ENCODE measurements at places on chromosomes 5 and 9.

GRCh38 chr9:18396102-18396728 is 77.7 kb upstream of the ADAMTSL1 start:
- no peak for DNase-seq

- no peak for DNase-seq
These were observed 9.3 kb upstream of the TRIM14 start for GRCh38 chr9:98128316-98128715.

- DNase-seq, result no peak
These were observed 200.9 kb upstream of the PAPPA start for GRCh38 chr9:115952430-115953292.

DNA sequence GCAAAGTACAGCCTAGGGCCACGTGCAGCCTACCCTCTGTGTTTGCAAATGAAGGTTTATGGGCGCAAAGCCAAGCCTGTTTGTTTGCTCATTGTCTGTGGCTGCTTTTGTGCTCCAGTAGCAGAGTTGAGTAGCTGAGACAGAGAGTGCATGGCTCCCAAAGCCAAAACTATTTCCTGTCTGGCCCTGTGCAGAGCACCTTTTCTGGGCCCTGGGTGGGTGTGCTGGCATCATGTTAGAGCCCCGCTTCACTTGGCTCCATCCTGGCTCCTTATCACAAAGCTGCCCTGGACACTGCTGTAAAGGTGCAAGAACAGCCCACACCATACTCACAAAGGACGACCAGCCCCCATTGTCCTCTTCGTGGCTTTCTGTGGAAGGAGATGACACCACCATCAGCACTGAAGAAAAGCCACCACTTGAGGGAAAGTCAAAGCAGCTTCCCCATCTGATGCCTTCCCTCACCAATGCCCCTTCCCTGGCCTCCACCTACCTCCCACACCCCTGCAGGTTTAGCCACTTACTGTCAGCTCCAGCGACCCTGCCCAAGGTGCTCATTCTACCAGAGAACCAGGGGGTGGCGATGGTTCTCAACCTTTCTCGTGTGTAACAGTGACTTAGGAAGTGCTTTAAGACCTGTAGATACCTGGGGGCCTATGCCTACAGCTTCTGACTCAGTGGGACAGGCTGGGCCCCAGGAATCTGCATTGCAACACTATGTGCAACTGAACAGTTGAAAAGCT is 23.4 kb downstream of the LCP2 start:
- DNase-seq, result no peak

- DNase-seq, result no peak
These were observed 136.9 kb upstream of the KLF9 start for GRCh38 chr9:70551396-70551795.

DNA sequence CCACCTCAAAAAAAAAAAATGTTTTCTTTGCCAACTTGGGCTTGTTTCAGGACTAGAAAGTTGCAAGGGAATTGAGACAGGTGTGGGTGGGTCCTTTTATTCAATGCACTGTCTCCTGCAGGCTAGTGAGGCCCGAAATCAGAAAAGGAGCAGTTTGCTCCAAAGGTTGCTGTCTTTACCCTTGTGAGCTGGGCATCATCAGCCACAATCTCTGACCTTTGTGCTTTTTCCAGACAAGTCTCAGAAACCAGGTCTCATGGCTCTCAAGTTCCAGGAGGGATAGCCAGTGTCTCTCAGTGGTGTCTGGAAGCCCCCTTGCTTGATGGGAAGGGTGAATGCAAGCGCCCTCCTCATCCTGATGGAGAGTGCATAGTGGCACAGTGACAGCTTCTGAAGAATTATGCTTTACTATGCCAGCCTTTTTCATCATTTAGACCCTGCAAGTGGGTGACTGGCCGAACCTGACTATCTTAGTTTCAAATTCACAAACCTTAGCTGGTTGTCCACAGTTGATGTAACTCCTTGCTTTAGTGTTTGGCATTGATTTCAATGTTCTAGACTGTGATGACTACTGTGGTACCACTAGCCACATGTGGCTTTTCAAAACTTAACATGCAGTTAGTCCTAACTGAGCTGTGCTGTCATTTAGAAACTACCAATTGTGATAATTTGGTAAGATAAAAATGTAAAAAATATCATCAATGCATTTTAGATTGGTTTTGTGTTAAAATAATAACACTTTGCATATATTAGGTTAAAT is 468.6 kb downstream of the GADD45G start:
- DNase-seq, result no peak

DNA sequence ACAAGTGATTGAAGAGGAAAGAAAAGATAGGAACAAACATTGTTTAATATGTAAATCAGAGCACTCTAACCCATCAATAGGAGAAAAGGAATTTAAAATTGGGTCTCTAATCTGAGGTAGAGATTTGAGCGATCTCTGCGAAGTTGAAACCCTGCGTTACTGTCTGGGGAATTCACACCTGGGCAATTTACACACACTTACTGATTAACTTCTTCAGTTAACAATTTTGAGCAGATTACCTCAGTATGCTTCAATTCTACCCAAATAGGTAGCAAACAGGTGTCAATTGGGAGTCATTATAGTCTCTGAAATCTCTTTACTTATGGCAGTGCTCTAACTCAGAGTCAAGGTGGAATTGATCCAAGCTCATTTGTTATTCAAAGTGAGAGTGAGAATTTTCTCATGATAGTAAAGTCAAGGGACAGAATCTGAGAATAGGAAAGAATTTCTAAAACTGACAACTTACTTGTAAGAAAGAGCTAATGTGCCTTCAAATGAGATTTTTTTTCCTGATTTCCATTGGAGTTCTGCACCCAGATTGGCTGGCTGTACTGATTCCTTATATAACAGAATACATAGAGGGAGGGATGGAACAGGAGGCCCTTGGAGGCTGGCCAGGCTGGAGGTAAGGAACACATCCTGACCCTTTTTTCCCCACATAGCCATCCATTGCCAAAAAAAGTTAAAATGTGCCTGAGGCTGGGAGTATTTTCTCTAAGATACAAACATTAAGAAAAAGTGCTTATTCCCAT is 27.1 kb upstream of the IFNA14 start:
- DNase-seq, result no peak

- no peak for DNase-seq
These were observed 44.0 kb downstream of the OTULIN start for GRCh38 chr5:14708551-14708950.

DNA sequence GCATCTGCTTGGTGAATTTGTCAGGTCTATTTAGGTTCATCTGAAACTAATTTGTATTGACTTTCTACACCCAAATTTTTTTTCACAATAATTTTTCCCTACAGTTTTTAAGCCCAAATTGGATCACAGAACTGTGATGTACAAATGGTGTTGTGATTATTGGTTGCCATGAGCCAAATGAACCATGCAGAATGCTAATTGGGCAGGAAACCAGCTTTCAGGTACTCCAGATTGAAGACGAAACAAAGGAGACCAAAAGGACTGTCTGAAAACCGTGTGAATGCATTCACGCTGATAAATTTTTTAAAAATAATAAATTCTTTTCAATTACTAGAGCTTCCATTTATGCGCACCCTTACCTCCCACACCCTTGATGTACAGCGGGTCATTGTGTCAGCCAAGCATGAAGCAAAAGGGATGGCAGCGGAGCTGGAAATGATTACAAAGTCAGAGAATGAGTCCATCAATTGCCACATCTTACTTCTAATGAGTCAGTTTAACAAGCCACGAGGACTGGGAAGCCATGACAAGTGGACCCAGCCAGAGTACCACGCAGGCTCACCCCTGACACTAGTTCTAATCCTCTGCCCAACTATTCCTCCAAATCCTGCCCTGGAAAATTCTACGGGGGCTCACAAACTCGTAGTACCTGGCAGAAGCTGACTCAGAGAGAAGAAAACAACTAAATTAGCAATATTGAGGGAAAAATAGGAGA is 66.5 kb downstream of the SEMA6A start:
- DNase-seq, result no peak

GRCh38 chr5:150579462-150580400 is 60.7 kb upstream of the SYNPO start:
- no peak for DNase-seq

- no peak for DNase-seq
These were observed 29.1 kb downstream of the GFPT2 start for GRCh38 chr5:180323941-180324600.

DNA sequence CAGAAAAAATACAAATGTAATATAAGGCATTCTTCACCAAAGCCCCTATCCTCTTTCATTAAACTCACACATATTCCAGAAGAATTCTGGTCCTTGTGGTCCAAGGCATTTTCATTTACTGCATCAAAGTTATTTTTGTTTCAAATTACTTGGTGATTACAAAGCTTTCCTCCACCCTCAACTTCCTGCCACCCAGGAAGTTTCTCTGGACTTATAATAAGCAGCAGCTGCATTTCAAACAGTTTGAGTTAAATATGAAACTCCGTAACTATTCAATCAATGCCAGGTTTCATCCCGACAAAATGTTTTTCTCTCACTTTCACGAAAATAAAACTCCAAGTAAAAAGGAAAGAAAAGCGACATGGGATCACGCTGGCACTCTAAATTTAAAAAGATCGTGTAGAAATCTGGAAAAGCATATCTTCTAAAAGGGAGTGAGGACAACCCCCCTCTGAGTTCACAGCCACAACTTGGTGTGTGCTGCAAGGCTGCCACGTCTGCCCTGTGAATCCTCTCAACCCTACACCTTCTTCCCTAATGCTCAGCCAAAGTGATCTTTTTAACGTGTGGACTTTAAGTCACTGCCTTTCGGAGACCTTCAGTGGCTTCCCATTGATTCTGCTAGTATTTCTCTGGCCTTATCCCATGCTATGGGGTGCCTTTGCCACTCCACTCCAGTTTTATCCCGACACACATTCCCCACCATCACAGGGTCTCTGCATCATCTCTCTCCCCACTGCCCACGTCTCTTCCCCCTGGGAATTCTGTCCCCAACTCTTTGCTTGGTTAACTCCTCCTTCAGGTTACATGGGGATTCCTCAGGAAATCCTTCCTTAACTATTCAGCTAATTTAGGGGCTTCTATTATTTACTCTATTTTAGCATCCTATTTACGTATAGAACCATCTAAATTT is 91.1 kb upstream of the CER1 start:
- DNase-seq, result no peak

GRCh38 chr5:91403438-91403837 is 20.3 kb upstream of the ARRDC3 start:
- DNase-seq, result no peak

- DNase-seq, result no peak
These were observed 48.8 kb downstream of the FAM81B start for GRCh38 chr5:95439801-95440493.

- no peak for DNase-seq
These were observed 109.0 kb downstream of the ATP10B start for GRCh38 chr5:160743027-160743426.

DNA sequence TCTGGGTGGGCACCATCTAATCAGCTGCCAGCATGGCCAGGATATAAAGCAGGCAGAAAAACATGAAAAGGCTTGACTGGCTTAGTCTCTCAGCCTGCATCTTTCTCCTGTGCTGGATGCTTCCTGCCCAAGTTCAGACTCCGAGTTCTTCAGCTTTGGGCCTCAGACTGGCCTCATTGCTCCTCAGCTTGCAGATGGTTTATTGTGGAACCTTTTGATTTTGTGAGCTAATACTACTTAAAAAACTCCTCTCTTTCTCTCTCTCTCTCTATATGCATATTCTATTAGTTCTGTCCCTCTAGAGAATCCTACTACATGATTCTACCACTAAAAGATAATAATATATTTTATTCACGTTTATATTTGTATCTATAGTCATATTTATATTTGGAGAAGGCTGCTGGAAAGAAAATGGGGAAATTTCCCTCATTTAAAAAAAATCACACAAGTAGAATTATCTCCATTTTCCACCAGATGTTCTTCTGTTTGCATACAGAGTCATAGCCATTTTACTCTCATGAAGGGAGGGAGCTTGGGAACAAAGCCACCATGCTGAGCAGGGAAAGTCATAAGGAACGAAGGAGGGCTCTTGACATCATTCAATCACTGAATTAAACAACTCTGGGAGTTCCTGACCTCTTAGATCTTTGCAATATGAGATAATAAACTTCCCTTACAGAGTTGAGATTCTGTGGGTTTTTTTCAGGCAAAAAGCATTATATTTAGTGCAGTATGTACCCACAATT is 1137.4 kb upstream of the CDH18 start:
- peak; percentile 3 for DNase-seq

GRCh38 chr9:109923806-109924205 is 143.8 kb downstream of the PALM2AKAP2 start:
- DNase-seq, result no peak

DNA sequence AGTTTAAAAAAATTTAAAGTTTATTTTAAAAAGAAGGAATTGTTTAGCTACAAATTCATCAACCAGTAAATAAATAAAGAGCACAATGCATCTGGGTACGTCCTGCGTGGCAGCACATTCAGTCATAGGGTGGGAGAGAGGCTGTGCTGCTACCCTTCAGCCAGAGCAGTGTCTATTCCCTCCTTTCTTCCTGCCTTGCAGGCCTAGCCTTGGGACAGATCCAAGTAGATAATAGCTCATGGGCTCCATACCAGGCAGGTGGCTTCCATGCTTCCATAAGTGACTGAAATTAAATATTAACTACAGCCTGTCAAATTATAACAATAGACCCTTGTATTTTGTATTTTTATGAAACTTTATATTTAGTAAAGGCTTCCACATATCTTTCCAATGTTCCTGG is 408.3 kb upstream of the RGMB start:
- peak; percentile 5 for DNase-seq

DNA sequence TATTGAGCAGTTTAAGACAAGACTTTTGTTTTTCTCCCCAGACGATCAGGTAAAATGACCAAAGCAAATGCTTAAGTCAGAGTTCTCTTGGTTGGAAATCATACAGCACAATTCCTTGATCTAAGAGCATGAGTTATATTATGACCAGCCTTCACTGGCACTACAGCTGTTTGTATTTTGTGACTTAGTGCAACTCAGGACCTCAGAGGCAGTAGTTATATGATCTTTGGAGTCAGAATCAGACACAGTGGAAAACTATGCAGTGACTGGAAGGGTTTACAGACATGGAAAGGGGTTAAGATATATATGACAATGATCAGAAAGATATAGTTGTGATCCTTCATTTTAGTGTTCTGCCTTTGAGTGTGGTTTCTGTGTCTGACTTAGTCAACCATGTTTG is 24.3 kb downstream of the RAD23B start:
- no peak for DNase-seq

Measured in SHP77 (cell line).